Activated naive CD4-positive, alpha-beta T cell treated with anti-CD3 and anti-CD28 coated beads, Interleukin-2, amount 50 U/mL, for 72 hours (primary cell): ENCODE measurements at places on chromosomes 1 and 21. TPM values are rescaled to one million over a fixed set of nuclear protein-coding genes. Genes with fewer than 3 reads are reported as not detected.

DNA sequence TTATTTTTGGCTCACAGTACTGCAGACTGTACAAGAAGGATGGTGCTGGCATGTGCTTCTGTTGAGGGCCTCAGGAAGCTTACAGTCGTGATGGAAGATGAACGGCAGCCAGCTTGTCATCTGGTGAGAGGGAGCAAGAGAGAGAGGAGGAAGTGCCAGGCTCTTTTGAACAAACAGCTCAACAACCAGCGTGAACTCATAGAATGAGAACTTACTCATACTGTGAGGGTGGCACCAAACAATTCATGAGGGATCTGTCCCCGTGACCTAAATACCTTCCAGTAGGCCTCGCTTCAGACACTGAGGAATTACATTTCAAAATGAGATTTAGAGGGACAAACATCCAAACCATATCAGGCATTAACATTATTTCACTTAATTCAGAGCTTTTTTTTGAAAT is 84.7 kb downstream of the PKN2 start:
- no peak for DNase-seq

DNA sequence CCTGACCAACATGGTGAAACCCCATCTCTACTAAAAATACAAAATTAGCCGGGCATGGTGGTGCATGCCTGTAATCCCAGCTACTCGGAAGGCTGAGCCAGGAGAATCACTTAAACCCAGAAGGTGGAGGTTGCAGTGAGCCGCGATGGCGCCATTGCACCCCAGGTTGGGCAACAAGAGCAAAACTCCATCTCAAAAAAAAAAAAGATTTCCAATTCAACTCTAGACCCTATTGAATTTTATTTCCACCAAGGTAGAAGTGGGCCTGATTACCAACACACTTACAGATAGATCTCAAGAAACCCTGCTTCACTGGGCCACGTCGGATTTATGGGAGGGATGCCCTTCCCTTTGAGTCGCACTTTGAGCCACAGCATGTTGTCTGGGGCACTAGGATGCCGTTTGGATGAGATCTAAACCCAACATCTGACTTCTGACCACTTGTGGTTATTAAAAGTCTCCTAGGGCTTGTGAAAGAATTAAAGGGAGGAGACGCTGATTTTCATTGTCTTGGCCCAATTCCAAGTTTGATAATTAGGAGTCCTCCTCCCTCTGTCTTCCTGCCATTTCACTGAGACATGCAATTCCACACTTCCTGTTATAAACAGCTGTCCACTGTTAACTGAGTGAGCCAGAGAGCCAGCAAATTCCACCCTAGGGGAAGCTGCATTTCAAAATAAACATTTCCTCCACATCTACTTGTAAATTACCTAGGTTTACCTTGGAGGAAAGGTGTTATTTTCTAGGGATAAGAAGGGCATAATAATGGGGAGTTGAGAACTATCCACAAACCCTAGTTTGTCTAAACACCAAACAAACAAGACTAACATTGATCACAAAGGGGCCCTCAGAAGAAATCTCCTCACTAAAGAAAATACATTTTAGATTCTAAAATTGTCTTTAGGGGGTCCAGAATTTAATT is 5.2 kb upstream of the RERE start:
- DNase-seq = no peak

DNA sequence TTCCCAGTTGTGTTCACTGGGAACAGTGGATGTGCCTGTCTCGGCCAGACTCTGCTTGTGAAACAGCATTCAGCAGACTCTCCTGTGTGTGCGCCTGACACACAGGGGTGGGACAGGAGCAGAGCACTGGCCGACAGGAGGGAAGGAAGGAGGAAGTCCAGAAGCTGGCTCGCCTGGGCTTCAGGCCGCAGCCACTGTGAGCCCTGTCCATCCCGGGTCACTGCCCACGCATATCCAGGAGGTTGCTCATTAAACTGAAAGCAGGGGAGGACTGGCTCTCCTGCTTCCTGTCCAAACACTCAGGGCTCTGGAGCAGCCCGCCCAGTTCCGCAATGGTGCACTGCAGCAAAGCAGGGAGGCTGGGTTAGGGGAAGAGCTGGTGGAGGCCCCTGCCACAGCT is 218.7 kb upstream of the VAMP3 start:
- peak; percentile 43 for DNase-seq

- DNase-seq = no peak
These were observed 118.7 kb upstream of the CD34 start for GRCh38 chr1:208029381-208030287.

- no peak for DNase-seq
These were observed 48.4 kb upstream of the C1orf198 start for GRCh38 chr1:230916587-230917283.

GRCh38 chr1:154880671-154881070 is 10.6 kb upstream of the KCNN3 start:
- no peak for DNase-seq

- DNase-seq = no peak
These were observed 54.4 kb downstream of the NAV1 start for GRCh38 chr1:201593200-201593921.

Gene FAM177B
- not detected for total RNA-seq

Gene TIE1
- 0.36 TPM for total RNA-seq

GRCh38 chr1:23657659-23658275 is 33.8 kb upstream of the RPL11 start:
- DNase-seq = no peak

DNA sequence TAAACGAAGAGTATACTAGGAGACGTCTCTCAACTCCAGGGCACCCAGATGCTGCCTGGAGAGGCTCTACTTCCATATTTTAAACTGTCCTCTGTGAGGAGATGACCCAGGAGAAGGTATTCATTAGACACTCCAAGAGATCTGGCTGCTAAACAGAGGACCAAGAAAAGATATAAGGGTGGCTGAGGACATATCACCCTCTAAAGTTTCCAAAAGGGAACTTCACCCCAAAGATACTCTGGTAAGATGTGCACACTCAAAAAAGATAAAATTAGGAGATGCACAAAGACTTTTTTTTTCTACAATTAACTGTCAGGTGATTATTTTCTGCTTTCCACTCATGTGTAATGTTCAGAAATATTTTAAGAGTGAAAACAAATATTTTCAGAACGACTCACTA is 1.4 kb downstream of the ZNF670 start:
- DNase-seq = no peak

DNA sequence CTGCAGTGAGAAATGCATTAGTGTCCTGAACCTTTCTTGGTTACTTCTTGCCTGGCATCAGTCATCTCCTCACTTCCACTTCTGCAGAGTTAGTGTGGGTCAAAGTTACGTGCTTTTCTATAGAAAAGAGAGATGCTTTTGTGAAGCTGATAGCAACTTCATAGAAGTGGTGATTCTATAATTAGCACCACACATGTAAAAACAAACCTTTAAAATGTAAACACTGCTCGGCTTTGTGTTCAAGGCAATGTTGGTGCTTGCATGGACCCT is 57.3 kb downstream of the MRPS6 start:
- DNase-seq = no peak

DNA sequence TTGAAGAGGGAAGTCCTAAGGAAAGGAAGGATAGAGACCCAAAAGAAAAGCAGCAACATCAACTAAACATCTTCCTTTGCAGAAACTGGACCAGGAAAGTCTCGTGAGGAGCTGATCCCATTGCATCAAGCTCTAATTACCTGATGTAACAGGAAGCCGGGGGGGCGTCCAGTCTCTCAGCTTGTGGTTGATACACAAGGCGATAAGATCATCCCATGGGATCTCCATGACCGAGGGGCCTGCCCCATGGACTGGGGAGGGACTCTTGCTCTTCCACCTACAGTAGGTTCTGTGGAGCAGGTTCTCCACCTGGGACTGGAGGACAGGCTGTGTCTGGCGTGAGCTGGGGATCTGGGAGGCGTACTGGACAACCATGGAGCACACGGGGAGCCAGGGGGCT is 14.8 kb upstream of the LSS start:
- DNase-seq = no peak

DNA sequence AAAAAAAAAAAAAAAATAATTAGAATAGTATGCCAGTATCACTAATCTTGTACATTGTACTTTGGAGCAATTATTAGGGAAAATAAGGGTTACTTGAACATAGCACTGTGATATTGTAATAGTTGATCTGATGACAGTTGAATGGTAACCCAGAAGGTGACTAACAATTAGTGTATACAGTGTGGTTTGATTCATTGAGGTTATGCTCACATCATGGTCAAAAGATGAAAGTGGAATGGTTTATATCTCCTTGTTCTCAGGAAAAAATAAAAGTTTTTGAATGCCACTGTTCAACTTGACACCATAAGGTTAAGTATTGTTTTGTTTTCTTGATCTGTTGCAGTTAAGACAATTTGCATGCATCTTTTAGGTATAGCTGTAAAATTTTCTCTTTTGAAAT is 87.0 kb downstream of the GPR52 start:
- no peak for DNase-seq

Gene CD84
- total RNA-seq = 37.0 TPM

DNA sequence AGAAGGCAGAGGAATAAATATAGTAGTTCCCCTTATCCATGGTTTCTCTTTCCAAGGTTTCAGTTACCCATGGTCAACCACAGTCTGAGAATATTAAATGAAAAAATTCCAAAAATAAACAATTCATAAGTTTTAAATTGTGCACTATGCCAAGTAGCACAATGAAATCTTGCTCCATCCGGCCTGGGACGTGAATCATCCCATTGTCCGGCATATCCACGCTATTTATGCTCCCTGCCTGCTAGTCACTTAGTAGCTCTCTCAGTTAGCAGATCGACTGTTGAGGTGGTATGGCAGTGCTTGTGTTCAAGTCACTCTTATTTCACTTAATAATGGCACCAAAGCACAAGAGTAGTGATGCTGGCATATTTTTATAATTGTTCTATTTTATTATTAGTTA is 58.6 kb upstream of the ARHGAP29 start:
- DNase-seq = no peak

DNA sequence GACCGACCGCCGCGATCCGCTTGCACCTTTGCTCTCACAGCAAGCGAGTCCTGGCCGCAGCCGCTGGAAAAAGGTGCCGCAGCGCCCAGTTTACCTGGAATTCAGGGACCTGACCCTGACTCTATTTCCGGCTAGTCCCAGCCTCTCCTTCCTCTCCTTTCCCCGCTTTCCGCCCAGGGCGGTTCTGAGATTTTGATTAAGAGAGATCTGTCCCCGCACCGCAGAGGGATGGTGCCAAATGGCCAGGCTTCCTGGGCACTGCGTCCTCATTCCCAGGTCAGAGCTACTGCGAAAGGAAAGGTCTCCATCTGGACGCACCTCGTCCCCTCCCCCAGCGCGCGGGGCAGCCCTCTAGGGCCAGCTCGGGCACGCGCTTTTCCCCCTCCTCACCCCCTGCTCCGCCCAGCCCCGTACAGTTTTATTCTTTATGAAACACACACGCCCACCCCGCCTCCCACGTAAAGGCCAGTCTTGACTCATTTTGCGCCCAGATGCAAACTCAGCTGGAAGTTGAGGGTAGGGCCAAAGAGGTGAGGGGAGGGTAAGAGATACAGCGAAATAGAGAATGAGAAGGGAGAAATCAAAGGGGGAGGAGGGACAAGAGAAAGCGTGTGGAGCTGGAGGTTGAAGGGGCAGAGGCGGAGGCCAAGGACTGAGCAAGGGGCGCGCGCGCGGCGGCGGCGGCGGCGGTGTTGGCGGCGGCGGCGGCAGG is 411.8 kb upstream of the ESRRG start:
- no peak for DNase-seq

DNA sequence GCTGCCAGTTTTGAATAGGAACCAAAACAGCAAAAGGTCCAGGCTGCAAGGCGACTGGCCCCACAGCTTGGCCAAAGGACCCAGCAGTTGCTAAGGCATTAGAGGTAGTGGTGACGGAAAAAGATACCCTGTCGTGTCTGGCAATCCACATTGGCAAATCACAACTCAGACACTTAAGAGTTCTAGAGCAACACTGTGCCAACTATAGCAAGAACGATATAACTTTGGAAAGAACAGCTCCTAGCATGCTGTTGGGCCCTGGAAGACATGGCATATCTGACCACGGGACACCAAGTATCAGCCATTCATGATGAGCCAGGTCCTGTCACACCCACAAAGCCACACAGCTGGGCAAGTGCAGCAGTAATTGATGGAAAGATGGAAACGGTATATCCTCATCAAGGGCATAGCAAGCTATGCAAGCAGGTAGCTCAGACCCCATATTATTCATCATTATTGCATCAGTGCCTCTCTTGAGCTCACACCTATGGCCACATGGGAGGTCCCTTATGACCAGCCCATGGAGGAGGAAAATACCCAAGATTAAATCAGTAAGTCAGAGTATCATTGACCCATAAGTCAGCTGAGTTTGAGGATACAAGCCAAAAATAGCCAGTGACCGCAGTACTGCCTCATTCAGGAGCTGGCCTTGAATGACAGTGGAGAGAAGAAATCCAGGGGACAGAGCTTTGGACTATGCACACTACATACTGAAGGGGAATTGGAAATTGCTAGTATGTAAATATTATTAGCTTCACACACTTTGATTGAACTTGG is 221.2 kb downstream of the SETD4 start:
- no peak for DNase-seq

GRCh38 chr21:45640001-45640887 is 3.3 kb upstream of the PCBP3 start:
- no peak for DNase-seq

DNA sequence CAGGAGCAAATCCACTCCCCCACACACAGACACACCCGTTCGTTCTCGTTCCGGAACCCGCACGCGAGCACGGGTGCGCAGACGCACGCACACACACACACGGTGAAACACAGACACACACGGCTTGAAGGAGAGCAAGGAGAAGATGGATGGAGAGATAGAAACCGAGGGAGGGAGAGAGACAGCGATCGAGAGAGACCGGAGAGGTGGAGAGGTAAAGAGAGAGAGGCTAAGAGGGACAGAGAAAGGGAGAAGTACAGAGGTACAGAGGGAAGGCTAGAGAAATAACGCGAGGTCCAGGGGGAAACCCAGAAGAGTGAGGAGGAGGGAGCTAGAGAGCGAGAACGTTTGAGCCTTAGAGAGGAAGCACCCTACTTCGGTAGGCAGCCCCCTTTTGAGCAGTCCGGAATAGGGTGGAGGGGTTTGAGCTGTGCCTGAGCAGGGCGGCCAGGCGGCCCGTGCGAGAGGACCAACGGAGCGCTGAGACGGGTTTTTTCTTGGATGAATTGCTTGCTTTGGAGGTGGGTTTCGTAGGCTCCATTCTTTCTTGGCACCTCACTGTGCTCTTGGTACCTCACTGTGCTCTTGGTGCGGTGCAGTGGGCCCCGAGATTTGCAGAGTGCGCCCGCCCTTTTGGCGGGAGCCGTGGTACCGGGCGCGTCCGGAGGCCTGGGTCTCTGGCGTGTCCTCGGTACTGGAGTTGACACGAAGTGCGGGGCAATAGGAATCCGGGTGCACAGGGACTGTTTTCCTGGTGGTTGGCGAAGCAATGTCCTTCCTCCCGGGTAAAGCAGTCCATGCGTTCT is 88.4 kb upstream of the RHOU start:
- DNase-seq = no peak
